Mesangial cell (primary cell): ENCODE measurements at places on chromosomes 16 and 17. TPM values are rescaled to one million over a fixed set of nuclear protein-coding genes. Genes with fewer than 3 reads are reported as not detected.

PHKG2 gene
- 24.7 and 28.2 TPM in 2 replicates for total RNA-seq

ODAD4 gene
- 1.0 and 1.1 TPM in 2 replicates for total RNA-seq

LGALS3BP gene
- total RNA-seq, result 363 and 799 TPM in 2 replicates

ABCC6 gene
- total RNA-seq, result 0.65 and 4.3 TPM in 2 replicates

KRTAP4-3 gene
- not detected in 2 replicates for total RNA-seq

C17orf100 gene
- total RNA-seq, result 1.3 and 1.6 TPM in 2 replicates

TNFSF13 gene
- 0.81 and 4.7 TPM in 2 replicates for total RNA-seq

IGFBP4 gene
- 313 and 804 TPM in 2 replicates for total RNA-seq

KCNJ18 gene
- total RNA-seq, result not detected in 2 replicates

GAS2L2 gene
- total RNA-seq, result not detected in 2 replicates

SLC9A5 gene
- 0.33 and 0.51 TPM in 2 replicates for total RNA-seq

ITGAX gene
- total RNA-seq, result under 0.01 TPM in 2 replicates

MMP15 gene
- total RNA-seq, result 13.9 and 51.8 TPM in 2 replicates

CCDC182 gene
- not detected in 2 replicates for total RNA-seq

TP53TG3 gene
- not detected in 2 replicates for total RNA-seq

DRC3 gene
- 0.33 and 1.9 TPM in 2 replicates for total RNA-seq

TBC1D3K gene
- under 0.01 TPM in 1 of 2 replicates, not detected in the other for total RNA-seq

CAMKK1 gene
- total RNA-seq, result 10.1 and 12.8 TPM in 2 replicates

FAM83G gene
- 17.4 and 19.3 TPM in 2 replicates for total RNA-seq

PRSS36 gene
- 1.1 and 7.9 TPM in 2 replicates for total RNA-seq

VPS9D1 gene
- total RNA-seq, result 5.4 and 22.3 TPM in 2 replicates

TEX19 gene
- not detected in 2 replicates for total RNA-seq

CHST6 gene
- total RNA-seq, result 0.89 and 2.8 TPM in 2 replicates

ALOX15B gene
- total RNA-seq, result under 0.01 TPM in 2 replicates

TNFRSF17 gene
- not detected in 2 replicates for total RNA-seq
